ENCODE measurements at places on chromosomes 4 and X.

- no peak for DNase-seq
Measured at GRCh38 chr4:185512516-185512915, 22.8 kb downstream of the PDLIM3 start.

GRCh38 chrX:108914791-108915190, 178.4 kb upstream of the IRS4 start:
- DNase-seq, result no peak

GRCh38 chr4:41569961-41570360, 32.0 kb downstream of the LIMCH1 start:
- peak; percentile 5 for DNase-seq

DNA sequence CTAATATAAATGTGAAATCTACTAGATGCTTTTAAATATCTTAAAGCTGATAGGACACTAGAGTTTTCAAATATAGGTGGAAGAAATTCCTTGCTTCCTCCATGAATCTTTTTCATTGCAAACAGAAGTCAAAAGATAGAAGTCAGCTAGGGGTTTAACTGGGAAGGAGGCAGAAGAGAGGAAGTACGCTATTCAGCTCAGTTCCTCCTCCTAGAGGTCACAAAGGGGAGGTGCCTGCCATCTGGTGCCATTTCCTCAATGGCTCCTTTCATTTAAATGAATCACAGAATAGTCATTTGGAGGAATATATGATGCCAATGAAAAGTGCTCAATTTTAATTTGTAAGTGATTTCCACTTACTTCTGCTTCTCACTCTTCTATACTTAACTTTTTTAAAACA, 8.5 kb downstream of the COL25A1 start:
- no peak for DNase-seq

DNA sequence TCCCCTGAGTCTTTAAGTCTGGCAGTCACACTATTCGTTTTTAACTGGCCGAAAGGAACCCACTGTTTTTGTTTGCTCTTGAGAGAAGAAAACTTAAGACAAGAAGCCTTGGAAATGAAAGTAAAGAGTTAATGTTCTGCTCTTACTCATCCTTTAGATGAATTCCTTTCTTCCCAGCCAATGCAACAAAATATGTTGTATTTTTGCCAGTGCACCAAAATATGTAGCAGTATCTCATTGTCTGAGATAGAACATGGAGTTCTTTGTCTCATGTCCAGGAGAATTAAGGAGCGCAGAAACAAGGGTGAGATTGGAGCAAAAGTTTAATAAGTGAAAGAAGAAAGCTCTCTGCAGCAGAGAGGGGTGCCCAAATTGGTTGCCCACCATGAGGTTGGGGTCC, 12.2 kb downstream of the TENT5D start:
- DNase-seq, result no peak

DNA sequence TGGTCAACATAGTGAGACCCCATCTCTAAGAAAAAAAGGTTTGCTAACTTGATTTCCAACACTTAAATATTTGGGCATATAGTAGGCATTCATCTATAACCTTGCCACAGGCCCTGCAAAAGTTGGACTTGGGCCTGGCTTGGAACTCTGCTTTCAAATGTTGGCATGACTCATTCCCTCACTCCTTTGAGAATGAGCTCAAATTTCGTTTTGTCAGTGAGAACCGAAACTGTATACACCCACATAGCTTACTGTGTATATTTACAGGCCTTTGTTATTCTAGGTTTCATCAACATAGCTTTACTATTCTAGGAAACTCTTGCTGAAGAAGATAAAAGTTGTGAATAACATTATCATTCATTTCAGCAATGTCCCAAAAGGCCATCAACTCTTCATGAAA, 88.7 kb upstream of the ELOVL6 start:
- DNase-seq, result no peak

DNA sequence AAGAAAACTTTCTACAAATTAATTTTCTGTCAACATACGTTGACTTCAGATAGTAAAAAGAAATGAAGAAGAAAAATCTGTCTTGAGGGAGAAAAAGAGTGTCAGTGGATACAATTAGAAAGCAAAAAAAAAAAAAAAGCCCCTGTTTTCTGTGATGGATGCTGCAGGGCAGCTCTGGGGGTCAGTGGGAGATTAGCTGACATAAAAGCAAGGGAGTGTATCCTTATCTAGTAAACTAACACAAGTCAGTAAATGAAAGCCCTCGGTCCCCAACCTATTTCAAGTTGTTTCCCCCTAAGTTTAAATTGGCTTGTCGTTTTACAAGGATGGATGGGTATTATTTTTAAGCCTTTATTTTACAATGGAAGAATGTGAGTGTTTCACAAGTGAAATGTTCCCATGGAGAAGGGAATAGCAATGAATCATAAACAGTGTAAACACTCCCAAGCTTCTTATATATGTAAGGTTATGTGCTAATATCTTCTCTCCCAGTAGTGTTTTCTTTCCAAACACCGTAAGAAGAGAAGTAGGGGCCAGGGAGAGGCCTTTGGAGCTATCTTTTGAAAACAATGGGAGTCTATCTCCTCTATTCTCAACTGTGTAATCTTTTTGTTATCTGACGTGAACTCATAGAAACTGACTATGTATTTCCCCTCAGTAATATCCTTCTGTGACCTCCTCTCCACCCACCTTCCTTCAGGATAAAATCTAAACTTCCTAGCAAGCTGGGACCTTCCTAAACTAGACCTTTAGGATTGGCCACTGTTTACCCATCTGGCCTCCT, 347.7 kb downstream of the FBXO8 start:
- DNase-seq, result no peak

DNA sequence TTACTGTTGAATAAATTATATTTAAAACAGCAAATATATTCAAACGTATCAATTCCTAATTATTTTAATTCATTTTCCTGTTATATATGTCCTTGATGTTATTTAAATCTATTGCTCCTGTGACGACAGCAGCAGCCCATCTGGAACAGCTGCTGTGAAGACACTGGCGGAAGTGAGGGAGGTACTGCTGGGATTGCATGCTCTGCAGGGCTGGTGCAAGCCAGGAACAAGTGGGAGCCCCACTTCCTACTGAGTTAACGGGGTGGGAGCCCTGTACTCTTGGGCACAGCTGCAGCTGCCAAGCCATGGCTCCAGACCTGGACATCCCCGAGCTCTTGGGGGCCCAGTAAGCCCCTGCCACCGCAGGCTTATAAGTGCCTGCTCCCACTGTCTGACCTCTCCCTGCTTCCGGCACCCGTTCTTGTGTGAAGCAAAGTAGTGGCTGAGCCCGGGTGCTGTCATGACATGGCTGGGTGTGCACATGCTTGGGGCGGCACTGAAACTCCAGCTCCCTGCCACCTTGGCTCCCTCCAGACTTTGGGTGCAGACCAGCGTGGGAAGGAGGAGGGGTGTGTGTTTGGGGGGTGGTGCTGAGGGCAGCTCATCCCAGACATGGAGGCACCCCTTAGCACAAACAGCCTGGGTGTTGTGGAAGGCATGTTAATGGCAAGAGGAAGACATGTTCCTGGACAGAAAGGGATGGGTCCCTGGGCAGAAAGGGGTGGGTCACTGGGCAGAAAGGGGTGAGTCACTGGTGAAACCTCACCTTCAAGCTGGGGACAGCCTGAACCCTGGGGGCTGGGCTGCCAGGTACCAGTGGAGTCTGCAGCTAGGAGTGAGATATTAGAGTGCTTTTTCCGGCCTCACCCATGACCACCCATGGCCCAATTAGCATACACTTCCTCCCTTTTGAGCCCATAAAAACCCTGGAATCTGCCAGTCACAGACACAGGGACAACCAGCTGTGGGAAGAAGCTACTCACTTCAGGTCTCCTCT, 1981.3 kb upstream of the IGFBP7 start:
- DNase-seq, result no peak

DNA sequence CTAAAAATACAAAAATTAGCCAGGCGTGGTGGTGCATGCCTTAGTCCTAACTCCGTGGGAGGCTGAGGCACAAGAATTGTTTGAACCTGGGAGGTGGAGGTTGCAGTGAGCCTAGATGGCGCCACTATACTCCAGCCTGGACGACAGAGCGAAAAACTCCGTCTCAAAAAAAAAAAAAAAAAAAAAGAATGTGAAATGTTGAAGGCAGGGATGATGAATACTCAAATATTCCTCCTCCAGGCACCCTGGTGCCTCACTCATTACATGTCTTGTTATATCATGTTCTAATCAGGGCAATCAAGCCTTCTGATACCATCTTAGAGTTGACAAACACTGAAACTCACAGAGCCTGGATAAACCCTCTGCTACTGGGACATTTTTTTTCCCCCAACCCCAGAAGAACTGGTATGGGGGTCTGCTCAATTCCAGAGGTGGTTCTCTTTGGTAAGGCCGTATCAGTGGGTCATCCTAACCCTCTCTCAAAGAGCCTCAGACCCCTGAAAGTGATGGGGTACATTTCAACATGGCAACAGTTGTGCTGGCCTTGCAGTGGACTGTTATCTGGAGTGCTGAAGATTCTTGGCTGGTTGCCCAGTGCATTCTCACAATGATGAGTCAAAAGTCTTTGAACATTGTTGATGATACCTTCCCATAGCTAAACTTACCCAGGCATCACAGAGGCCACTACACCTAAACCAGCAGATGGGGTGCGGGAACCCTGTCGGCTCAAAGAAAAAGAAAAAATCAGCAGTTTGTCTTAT, 2.4 kb upstream of the SH3KBP1 start:
- peak; percentile 10 for DNase-seq

- DNase-seq, result no peak
Measured at GRCh38 chrX:118355225-118355920, 9.5 kb downstream of the WDR44 start.

- DNase-seq, result no peak
Measured at GRCh38 chrX:40260146-40260747, 162.5 kb upstream of the BCOR start.

- DNase-seq, result no peak
Measured at GRCh38 chr4:130359542-130359941, 1263.6 kb downstream of the C4orf33 start.

DNA sequence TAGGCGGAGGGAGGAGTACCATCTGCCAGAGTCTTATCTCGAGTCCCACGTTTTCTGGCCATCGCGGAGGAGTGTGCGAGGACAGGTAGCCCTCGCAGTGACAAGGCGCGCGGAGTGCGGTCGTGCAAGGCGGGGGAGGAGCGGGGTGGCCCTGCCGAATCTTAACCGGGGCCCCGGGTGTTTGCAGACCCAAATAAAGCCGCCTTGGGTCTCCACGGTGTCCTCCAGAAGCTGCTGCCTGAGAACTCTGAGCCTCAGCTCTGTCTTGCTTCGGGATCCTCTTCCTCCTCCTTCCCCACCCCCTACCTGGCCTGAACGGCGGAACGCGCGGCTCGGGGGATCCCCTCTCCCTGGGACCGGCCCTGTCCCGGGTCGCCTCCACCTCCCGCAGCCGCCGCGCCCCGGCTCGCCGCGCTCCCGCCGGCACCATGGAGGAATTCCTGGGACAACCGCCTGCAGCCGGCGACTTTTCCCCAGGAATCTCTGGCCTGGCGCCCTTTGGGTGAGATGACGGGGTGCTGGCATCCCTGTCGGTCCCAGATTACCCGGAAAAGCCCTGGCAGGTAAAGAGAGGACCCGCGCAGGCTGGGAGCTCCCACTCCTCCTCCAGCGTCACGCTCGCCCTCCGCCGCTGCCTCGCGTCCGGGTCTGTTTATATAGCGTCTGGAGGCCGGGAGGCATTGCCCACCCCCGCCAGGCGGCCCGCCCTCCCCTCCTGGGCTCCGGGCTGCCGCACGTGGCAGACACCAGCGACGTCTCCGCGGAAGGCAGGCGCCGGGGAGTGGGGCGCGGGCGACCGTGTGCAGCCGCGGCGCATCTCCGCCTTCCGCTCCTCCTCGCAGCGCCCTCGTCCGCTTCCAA, at the start of gene GALNTL6:
Gene GALNTL6 (plus strand): TSS at position 740 of the 861 bp plus-strand sequence.
- DNase-seq, result no peak

- no peak for DNase-seq
Measured at GRCh38 chr4:1315306-1315705, 25.6 kb downstream of the MAEA start.

GRCh38 chr4:16790508-16790907, 107.9 kb downstream of the LDB2 start:
- no peak for DNase-seq

GRCh38 chr4:29970626-29971025, 749.5 kb upstream of the PCDH7 start:
- DNase-seq, result no peak

GRCh38 chr4:156609421-156609820, 362.2 kb downstream of the PDGFC start:
- no peak for DNase-seq

DNA sequence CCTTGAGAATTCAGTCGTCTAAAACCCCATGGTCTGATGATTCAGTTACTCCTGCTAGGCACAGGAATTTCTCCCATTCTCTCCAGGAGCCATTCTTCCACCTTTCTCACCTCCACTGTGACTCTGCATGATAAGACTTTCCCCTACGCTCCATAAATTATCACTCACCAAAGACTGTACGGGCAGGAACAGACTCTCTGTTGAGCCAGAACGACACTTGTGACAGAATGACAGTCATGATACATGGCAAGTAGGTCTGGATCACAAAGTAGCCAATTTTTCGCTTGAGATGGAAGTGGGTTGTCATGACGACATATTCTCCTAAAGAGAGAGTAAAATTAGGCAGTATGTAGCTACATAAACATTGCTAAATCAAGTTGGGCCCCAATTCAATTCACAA, 59.1 kb upstream of the MAGEA10 start:
- DNase-seq, result no peak

- no peak for DNase-seq
Measured at GRCh38 chrX:12950851-12951594, 23.9 kb upstream of the TMSB4X start.

- no peak for DNase-seq
Measured at GRCh38 chrX:55240788-55241340, 20.7 kb downstream of the PAGE5 start.

DNA sequence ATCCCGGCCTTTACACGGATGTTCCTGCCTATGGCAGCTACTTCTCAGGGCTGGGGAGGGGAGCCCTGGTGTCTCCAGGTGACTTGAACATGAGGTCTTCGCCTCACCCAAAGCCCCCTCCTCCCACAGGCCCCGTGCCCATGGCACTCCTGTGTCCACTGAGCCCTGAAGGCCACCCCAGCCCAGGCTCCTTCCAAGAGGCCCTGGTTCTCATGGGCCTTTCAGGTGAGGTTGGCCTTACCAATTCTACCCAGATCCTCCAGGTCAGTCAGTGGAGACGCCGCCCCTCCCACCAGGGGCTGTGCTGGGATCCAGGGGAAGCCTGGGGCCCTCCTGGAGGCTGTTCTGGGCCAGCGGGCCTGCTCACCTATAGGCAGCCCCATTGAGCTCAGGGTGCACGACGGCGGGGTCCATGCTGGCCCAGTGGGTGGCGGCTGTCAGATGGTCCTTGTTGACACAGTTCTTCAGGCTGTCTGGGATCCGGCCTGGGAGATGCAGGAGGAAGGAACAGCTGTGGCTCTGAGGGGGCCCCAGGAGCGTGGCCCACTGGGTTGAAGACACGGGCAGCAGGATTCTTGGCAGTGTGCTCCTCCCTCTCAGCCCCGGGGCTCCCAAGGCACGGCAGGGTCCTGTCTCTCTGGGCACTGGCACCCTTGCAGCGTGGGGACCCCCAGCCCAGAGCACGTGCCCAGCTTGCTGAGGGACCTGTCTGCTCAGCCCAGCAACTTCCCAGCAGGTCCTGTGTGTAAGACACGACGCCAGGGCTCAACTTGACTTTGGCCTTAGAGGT, 36.2 kb downstream of the CTBP1 start:
- no peak for DNase-seq

Data from body of pancreas (tissue), 4 donors.